ENCODE measurements at places on chromosomes 16 and 17. TPM values are rescaled to one million over a fixed set of nuclear protein-coding genes. Genes with fewer than 3 reads are reported as not detected.

RAB11FIP4 gene
- total RNA-seq, result 0.92 TPM

GHDC gene
- total RNA-seq, result 7.2 TPM

CCL1 gene
- not detected for total RNA-seq

SLC52A1 gene
- total RNA-seq, result 0.21 TPM

DNA sequence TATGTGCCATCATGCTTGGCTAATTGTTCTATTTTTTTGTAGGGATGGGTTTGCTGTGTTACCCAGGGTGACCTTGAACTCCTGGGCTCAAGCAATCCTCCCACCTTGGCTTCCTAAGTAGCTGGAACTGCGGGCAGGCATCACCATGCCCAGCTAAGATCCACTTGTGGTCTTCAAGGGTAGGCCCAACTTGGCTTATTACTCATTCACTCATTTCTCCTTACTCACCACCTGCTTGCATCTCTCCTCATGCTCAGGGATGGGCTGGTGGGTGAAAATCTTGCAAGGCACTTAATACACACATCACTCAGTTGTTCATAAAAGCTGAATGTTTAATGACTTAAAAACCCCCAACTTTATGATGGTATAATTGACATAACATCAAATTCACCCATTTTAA lies 207.8 kb downstream of the SHISA9 start:
- peaks cover 2% of the 10 kb centered on the region for H3K27me3 ChIP-seq
- H3K4me1 ChIP-seq, result no peaks in the 10 kb centered on the region
- no peak overlapping the region for H3K4me3 ChIP-seq
- H3K27ac ChIP-seq, result no peak overlapping the region

- peaks cover 31% of the 10 kb centered on the region for H3K36me3 ChIP-seq
- peak overlapping the region; percentile 23 for H3K4me3 ChIP-seq
- no peaks in the 10 kb centered on the region for H3K4me1 ChIP-seq
- no peak overlapping the region for H3K27ac ChIP-seq
- peaks cover 6% of the 10 kb centered on the region for H3K27me3 ChIP-seq
Measured at GRCh38 chr17:18205861-18206260, 19.6 kb upstream of the LLGL1 start.

- no peak overlapping the region for H3K4me3 ChIP-seq
- DNase-seq, result no peak
- no peaks in the 10 kb centered on the region for H3K36me3 ChIP-seq
- H3K27ac ChIP-seq, result no peak overlapping the region
Measured at GRCh38 chr17:52242268-52242667, 83.8 kb upstream of the CA10 start.

- H3K4me3 ChIP-seq, result no peak overlapping the region
- DNase-seq, result no peak
- H3K27me3 ChIP-seq, result peaks cover 6% of the 10 kb centered on the region
- peaks cover under 1% of the 10 kb centered on the region for H3K36me3 ChIP-seq
- H3K27ac ChIP-seq, result no peak overlapping the region
Measured at GRCh38 chr16:914440-914839, 56.3 kb downstream of the LMF1 start.

DNA sequence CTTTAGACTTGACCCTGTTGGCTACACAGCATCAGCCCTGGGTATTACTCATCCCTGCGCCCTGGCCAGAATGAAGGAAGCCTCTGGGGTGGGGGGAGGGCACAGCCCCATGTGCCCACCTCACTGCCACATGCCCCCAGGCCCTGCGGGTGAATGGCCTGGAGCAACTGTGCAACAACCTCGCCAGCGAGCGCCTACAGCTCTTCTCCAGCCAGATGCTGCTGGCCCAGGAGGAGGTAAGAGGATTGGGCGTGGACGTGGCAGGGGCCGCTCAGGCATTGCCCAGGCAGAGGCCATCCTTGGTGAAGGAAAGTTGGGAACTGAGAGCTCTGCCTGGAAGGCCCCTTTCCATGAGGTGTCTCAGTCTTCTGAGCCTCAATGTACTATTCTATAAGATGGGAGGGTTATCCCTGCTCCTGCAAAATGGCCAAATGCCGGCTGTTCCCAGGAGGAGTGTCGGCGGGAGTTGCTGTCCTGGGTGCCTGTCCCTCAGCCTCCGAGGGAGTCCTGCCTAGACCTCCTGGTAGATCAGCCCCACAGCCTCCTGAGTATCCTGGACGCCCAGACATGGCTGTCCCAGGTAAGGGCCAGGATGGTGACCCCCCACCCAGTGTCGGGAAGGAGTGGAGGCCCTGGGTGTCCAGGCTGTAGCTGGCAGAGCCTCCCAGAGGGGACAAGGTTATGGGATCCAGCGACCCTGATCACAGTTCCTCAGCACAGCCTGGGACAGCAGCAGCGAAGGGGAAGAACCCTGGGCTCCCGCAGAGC lies 8.9 kb downstream of the MYO15B start:
- H3K27me3 ChIP-seq, result peaks cover 2% of the 10 kb centered on the region
- no peaks in the 10 kb centered on the region for H3K36me3 ChIP-seq
- H3K4me3 ChIP-seq, result no peak overlapping the region
- no peak for DNase-seq
- no peak overlapping the region for H3K27ac ChIP-seq

DNA sequence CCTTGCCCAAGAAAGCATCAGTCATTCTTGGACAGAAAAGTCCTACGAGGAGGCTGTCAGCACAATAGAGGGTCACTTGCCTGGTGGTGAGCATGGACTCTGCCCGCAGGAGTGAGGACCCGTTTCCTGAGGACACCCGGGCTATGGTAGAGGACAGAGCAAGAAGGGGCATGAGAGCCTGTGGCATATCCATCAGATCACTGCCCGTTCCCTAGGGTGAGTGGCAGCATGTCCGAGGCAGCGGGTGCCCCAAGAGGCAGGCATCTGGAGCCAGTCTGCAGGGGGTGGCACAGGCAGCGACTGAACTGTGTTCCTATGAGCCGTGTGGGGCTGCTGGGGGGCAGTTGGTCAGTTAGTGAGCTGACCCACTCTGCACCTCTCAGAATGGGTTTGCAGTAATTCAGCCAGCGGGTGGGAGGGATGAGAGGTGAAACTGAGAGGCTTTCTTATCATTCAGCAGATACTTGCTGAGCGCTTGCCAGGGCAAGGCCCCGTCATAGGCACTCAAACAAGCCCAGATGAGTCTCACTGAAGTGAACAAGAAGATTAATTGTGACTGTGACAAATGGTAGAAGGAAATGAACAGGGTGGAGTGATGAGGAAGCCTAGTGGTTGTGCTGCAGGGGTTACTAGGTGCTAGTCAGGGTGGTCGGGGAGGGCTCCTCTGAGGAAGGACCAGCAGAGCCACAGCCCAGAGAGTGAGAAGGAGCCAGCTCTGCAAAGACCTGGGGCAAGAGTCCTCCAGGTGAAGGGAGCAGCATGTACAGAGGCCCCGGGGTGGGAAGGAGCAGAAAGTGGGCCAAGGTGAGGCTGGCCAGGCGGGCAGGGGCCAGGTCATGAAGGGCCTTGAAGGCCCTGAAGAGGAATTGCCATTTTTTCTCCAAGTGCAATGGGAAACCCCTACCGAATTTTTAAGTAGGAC lies 87.9 kb downstream of the CLEC16A start:
- H3K27me3 ChIP-seq, result peaks cover 4% of the 10 kb centered on the region
- no peak overlapping the region for H3K4me3 ChIP-seq
- no peak for DNase-seq
- H3K4me1 ChIP-seq, result no peaks in the 10 kb centered on the region
- H3K27ac ChIP-seq, result no peak overlapping the region

GRCh38 chr17:4759776-4760236 lies 11.9 kb upstream of the TM4SF5 start:
- DNase-seq, result no peak
- peaks cover 3% of the 10 kb centered on the region for H3K4me1 ChIP-seq
- H3K27ac ChIP-seq, result no peak overlapping the region
